ENCODE measurements at places on chromosomes 5 and 9. TPM values are rescaled to one million over a fixed set of nuclear protein-coding genes. Genes with fewer than 3 reads are reported as not detected.

The LPAR1 gene
- polyA plus RNA-seq: 29.7 TPM

DNA sequence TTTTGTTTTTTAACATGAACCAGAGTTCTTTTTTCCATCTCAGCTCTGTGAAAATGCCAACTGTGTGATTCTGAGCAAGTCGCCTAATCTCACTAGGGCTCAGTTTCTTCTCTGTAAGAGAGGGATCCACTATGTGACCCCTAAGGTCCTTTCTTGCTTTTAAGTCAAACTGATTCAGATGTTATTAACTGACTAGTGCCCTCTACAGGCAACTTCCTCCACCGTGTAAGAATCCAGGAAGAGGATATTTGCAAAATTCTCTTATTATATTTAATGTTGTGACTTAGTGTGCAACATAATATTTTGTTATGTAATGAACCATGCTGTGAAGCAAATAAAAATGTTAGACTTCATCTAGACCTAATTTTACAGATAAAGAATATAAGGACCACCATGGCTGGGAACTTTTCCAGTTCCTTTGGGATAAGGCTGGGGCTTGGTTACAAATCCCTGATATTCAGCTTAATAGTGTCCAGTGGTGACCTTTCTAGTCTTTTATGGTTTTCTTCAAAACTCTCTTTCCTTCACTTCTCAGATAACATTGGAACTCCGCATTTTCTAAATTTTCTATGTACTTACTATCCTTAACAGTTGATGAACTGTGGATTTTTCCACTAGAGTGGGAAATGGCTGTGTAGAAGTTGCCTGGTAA, 244.7 kb downstream of the PIK3R1 start:
- DNase-seq: peak; percentile 40

DNA sequence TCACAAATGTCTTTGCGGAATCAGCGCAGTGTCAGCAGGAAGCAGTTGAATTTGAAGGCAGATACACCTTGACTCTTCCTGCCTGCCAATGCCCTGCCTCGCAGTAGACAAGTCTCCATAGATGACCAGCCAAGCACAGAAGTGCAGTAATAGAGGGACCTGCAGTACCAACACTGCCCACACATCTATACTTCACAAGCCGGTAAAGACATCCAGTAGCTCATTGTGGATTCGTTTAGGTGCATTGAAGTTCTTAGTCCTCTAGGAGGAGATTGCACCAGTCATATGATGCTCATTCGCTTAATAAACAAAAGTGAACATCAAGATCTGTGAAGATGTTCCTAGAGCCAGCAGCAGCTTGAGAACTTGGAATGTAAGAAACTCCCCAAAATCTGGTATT, 7.1 kb upstream of the IFNA2 start:
- peak; percentile 33 for DNase-seq

DNA sequence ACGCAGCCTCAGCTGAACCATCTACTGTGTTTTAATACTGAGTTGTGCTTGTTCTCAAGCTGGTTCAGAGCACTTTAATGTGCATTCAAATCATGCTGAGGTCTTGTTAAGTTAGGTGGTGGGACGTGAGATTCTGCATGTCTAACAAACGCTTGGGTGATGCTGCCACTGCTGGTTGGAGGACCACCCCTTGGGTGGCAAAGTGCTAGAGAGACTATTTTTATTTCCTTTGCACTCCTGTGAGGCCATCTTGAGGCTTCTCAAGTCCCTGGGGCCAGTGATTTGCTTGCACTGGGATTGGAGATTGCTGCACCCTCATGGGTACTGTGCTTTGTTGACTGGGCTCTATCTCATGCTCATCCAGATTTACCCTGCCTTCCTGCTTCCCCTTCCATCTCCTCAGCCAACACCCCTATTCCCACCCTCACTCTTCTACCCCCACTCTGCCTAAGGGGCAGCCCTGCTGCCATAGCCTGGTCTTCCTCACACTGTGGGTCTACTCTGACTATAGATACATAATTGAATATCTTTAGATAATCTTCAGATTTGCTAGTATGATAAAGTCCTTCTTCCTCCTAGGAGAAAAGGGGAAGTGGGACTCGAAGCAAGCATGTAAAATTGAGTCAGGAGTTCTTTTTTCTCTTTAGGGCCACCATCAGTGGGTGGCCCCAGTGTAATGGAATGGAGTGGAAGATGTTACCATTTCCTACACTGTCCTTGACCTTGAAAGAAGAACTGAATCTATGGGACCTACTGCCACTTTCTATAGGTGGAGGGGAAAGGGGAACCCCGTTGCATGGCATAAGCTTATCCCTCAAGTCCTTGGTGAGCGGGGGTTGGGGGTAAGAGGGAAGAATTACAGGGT, 45.1 kb upstream of the SUB1 start:
- DNase-seq: no peak

- DNase-seq: peak; percentile 37
These were observed 14.3 kb downstream of the DIPK1B start for GRCh38 chr9:136726631-136727191.

The ZNF658 gene
- polyA plus RNA-seq: 2.2 TPM

DNA sequence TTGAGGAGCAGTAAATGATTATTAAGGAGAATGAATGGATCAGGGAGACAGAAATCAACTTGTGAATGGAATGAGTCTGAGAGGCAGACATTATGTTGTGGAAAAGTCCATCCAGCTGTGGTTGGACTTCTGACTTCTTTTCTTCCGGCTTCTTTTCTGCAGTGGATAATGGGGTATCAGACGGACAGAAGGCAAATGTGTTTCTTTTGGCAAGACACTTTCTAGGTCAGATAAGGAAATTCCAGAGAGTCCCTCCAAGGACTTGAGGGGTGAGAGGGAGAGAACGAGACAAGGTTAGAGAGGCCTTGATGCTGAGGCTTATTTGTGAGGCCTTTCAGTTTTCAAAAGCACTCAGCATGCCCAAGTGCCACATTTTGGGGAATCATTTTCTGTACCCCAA, 17.1 kb upstream of the GRHPR start:
- DNase-seq: no peak

- no peak for DNase-seq
These were observed 33.5 kb upstream of the ADAM19 start for GRCh38 chr5:157608972-157609565.

The C5orf58 gene
- not detected for polyA plus RNA-seq

The MARCOL gene
- polyA plus RNA-seq: not detected

DNA sequence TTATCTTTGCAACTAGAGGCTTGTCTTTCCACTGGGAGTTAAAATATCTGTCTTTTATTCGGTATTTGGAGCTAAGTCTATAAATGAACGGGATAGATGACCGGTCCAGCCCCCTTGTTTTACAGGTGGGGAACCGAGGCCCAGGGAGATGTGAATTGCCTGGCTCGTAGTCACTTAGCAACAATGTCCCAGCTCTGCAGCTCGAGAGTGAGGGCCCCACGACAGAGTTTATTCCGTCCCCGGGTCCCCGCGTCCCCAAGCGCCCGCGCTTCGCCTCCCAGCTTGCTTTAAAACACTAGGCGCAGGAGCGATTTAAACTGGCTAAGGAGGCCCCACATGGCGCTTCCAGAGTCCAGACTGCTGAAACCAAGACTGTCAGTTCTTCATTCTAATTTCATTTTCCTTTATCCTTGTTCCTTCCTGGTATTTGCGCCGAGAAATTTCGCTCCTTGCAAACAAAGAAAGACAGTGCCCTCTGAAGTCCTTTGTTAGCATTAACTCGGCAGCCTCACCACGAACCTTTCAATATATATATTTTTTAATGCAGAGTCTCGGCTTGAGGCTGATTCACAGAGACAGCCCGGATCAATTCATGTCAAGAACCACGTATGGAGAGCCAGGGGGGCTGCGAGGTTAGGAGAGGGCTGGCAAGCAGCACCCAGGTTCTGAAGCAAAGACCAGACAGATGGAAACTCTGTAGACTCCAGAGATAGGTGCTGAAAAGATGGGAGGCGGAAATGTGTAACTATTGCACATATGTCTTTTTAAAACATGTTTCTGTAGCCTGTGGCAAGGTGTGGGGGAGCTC, 1.4 kb upstream of the ENC1 start:
- DNase-seq: peak; percentile 76

GRCh38 chr5:38467353-38468040, 88.9 kb downstream of the LIFR start:
- DNase-seq: no peak

- DNase-seq: no peak
These were observed 286.4 kb upstream of the DMAC1 start for GRCh38 chr9:8085986-8086385.

GRCh38 chr9:121599872-121600585, 51.4 kb upstream of the DAB2IP start:
- no peak for DNase-seq

DNA sequence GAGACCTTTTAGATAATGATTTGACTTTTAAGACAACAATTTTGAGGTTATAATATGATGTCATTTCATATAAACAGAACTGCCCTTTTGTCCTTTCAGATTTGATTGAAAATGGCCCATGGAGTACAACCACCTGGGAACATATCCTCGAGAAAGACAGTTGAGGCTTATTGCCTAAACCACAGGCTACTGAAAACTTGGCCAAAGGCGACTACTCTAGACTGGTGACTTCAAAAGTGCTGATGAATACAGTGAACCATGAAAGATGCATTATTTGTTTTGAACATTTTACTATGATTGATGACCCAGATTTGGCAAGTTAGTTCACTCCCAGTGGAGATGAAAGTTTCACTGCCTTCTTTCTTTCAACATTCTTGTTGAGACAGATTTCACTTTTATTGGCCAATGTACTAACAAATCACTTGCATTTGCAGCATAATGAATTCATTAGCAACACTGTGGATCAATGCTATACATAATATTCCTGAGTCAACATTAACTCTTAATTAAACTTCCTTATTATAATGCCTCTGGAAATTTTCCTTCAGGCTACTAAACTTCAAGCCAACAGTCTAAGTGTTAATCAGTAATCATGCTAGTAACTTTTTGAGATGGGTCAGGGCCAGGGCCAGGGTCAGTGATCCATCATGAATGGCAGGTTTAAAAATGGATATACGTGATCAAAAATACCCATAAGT, 480.3 kb downstream of the RAB3C start:
- peak; percentile 54 for DNase-seq

The IFNA2 gene
- not detected for polyA plus RNA-seq

DNA sequence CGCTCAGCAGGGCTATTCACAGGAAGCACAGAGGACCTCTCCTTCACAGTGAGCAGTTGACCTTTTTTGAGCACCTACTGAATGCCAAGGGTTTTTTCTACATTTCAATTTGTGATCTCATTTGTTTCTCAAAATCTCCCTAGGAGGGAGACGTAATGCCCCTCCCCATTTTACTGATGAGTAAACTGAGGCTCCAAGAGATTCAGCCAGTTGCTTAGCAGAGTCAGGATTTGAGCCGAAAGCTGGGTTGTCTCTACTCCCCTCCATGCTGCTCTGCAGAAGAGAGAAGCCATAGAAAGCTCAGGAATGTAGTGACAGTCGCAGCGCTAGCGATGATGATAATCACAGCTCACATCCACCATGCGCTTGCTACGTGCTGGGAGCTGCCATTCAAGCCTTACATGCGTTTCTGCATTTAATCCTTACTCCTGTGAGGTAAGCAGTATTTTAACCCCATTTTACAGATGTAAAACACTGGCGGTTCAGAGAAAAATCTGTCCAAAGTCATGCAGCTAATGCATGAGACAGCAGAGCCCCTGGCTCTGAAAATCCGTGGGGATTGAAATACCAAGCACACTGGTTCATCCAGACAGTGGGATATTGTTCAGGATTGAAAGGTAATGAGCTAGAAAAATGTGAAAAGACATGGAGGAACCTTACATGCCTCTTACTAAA, 33.8 kb downstream of the ERGIC1 start:
- DNase-seq: no peak

- no peak for DNase-seq
These were observed 41.7 kb upstream of the LRRC19 start for GRCh38 chr9:27047136-27047535.

The PCDHGC3 gene
- polyA plus RNA-seq: 48.6 TPM

DNA sequence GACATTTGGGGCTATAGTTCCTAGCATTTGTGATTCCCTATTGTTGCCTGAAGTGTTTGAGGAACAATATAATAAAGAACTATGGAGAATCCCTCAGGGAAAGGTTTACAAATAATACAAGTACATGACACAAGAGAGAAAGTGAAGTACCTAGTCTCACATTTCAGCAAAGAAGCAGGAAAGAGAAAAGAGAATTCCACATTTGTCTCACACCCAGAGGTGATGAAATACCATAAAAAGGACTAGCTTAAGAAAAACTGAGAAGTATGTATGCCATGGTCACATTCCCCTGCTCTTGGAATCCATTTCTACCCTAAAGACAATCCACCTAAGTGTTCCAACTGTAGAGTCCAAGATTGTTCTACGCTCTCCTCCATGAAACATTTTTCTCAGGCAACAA, 79.0 kb upstream of the TARS1 start:
- no peak for DNase-seq

The HDAC3 gene
- 84.5 TPM for polyA plus RNA-seq
